ENCODE measurements at places on chromosomes 2 and 18.

DNA sequence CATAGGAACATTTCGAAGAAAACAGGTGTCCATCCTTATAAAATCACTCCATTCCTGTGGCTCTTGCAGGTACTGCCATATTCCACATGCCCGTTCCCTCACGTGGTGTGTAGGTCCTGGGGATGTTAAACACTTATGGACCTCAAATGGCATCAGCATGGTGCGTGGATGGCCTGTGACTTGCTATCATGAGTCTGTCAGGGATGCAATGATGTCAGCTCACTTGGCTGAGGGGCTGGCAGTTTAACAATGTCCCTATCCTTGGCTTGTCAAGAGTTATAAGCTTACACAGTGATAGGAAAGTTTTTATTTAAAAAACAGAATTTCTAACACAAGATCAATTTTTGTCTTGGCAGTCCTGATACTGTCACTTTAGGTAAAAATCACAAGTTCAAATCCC, 28.8 kb downstream of the MAIP1 start:
- DNase-seq = no peak

GRCh38 chr18:9586814-9587213, 27.5 kb downstream of the PPP4R1 start:
- DNase-seq = no peak

DNA sequence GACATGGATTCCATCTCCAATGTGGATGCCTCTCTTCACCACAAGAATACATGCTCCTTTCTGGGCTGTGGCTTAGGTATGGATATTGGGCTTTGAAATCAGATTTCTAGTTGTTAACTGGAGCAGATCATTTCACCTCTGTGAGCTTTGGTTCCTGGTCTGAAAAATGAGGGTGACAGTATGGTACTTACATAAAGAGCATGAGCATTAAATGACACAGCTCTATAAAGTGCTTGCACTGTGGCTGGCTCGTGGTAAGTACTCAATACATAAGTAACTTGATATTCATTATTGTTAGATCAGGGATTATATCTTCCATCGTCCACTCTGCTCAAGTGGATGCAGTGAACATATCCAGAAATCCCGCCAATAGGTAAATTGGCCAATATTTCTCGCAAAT, 33.4 kb downstream of the ARHGAP25 start:
- no peak for DNase-seq

- no peak for DNase-seq
Observed at GRCh38 chr2:239411117-239411516, 10.3 kb upstream of the HDAC4 start.

DNA sequence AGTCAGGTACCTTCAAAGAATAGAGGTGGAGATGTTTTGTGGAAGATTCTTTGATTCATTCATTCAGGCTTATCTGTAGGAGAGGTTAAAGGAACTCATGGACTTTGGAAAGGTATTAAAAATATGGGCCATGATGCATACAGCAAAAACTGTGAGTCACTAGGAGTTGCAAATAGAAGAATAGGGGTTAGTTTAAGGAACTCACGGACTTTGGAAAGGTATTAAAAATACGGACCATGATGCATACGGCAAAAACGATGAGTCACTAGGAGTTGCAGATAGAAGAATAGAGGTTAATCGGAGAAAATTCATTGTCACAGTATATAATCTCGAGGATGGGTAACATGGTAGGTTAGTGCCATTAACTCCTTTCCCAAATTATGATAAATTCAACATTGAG, 41.2 kb downstream of the SLC9A2 start:
- DNase-seq = no peak

DNA sequence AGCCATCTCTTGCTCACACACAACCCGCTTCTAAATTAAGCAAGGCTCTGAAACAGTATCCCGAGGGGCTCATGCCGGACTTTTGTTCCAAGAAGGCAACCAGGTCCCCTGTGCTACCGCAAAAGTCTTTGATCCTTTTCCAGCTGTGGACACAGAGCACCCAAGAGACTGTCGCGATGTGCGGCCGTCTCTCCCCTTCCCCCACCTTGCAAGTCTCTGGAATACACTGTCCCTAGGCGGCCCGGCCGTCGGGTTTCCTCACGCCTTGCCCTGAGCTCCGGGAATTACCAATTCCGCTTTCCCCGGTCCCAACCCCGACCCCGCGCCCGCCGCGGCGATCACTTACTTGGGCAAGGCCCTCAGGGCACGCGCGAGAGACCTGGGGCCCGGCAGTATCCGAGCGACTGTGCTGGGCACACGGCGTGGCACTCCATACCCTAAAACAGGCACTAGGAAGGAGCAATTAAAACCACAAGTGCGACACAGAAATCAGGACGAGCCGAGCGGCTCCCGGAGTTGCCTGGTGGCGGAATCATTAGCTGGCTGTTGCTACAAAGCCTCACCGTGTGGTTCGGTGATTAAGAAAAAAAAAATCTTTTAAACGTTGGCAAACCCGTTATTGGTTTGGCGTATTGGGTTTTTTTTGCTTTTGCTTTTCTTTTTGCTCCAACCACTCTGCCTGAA, 2.2 kb upstream of the DLX1 start:
- no peak for DNase-seq

All from activated naive CD4-positive, alpha-beta T cell (primary cell).